ENCODE measurements at places on chromosomes 3 and 15. TPM values are rescaled to one million over a fixed set of nuclear protein-coding genes. Genes with fewer than 3 reads are reported as not detected.

DNA sequence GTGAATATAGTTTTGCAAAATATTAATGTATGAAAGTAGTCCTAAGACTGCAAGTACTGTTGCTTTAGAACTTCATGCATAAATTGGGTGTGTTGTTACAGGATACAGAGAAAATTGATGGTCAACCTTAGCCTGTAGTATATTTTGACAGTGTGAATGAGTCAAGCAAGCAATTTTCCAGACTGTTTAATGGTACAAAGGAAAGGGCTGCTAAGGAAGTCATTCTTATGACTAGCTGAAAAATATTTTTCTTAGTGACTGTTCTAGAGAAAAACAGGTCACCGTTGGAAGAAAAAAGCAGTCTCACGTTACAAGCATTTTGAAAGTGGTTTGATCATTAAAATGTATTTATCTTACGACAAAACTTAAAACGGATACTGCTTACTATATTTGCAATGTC lies 49.2 kb downstream of the MBNL1 start:
- DNase-seq = peak; percentile 63
- H3K27ac ChIP-seq = peak overlapping the region; percentile 50
- H3K27me3 ChIP-seq = no peaks in the 10 kb centered on the region
- H3K4me1 ChIP-seq = peaks cover 34% of the 10 kb centered on the region
- no peaks in the 10 kb centered on the region for H3K36me3 ChIP-seq

DNA sequence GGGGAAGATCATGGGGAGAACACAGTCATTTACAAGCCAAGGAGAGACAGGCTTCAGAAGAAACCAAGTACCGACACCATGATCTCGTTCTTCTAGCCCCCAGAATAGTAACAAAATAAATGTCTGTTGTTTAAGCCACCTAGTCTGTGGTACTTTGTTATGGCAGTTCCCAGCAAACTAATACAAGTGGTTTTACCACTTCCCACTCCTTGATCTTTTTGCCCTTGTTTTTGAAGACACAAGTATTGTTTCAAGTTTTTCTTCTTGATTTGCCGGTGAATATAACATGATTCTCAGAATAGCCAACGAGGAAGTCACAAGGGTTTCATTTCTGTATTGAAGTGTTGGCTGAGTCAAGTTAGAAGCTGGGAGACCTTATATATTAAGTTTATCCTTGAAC lies 220.3 kb downstream of the SOX2 start:
- H3K27ac ChIP-seq = no peak overlapping the region
- no peak overlapping the region for H3K4me3 ChIP-seq
- peaks cover 10% of the 10 kb centered on the region for H3K27me3 ChIP-seq
- no peaks in the 10 kb centered on the region for H3K36me3 ChIP-seq

GRCh38 chr3:36172699-36173098 lies 207.6 kb upstream of the STAC start:
- H3K36me3 ChIP-seq = no peaks in the 10 kb centered on the region
- no peak overlapping the region for H3K4me3 ChIP-seq
- peaks cover 3% of the 10 kb centered on the region for H3K4me1 ChIP-seq
- peak; percentile 55 for DNase-seq
- H3K27ac ChIP-seq = no peak overlapping the region

DNA sequence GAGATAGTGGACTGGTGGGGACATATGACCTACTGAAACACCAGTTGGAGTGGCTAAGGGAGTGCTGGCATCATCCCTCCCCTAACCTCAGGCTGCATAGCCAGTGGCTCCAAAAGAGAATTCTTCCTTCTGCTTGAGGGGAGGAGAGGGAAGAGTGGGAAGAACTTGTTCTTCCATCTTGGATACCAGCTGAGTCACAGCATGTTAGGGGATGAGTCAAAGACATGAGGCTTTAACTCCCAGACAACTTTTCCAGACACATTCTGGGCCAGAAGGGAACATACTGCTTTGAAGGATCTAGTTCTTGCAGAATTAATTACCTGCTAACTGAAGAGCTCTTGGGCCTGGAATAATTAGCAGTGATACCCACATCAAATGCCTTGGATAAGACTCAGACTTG lies 36.8 kb upstream of the PEX5L start:
- H3K27me3 ChIP-seq = no peaks in the 10 kb centered on the region
- H3K4me3 ChIP-seq = no peak overlapping the region
- peak; percentile 38 for DNase-seq
- H3K36me3 ChIP-seq = no peaks in the 10 kb centered on the region
- no peak overlapping the region for H3K27ac ChIP-seq

GRCh38 chr3:8317661-8318649 lies 183.7 kb upstream of the LMCD1 start:
- no peak overlapping the region for H3K4me3 ChIP-seq
- H3K27me3 ChIP-seq = no peaks in the 10 kb centered on the region
- DNase-seq = peak; percentile 28
- no peak overlapping the region for H3K27ac ChIP-seq

RETNLB gene
- total RNA-seq = not detected

COLQ gene
- 1.5 TPM for total RNA-seq
